ENCODE measurements at places on chromosomes 4 and X.

DNA sequence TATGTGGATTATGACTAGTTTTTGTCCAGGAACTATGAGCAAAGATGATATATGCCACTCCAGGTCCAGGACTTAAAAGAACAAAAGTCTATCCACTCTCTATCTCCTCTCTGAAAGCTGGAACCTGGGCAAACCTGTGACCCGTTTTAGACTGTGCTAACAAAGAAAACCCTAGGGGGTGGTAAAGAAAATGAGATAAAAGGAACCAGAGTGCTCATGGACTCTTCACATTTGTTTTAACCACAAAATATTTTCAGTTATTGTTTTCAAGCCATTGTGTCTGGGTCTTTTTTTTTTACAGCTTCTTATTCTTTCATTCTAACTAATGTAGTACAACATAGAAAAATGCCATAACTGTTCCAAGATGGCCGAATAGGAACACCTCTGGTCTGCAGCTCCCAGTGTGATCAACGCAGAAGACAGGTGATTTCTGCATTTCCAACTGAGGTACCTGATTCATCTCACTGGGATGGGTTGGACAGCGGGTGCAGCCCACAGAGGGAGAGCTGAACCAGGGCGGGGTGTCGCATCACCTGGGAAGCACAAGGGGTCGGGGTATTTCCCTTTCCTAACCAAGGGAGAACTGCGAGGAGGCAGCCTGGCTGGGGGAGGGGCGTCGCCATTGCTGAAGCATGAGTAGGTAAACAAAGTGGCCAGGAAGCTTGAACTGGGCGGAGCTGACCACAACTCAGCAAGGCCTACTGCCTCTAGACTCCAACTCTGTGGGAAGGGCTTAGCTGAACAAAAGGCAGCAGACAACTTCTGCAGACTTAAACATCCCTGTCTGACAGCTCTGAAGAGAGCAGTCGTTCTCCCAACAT is 45.1 kb downstream of the CHM start:
- DNase-seq, result peak; percentile 73

- DNase-seq, result no peak
Observed at GRCh38 chr4:78513411-78513975, 38.1 kb upstream of the ANXA3 start.

DNA sequence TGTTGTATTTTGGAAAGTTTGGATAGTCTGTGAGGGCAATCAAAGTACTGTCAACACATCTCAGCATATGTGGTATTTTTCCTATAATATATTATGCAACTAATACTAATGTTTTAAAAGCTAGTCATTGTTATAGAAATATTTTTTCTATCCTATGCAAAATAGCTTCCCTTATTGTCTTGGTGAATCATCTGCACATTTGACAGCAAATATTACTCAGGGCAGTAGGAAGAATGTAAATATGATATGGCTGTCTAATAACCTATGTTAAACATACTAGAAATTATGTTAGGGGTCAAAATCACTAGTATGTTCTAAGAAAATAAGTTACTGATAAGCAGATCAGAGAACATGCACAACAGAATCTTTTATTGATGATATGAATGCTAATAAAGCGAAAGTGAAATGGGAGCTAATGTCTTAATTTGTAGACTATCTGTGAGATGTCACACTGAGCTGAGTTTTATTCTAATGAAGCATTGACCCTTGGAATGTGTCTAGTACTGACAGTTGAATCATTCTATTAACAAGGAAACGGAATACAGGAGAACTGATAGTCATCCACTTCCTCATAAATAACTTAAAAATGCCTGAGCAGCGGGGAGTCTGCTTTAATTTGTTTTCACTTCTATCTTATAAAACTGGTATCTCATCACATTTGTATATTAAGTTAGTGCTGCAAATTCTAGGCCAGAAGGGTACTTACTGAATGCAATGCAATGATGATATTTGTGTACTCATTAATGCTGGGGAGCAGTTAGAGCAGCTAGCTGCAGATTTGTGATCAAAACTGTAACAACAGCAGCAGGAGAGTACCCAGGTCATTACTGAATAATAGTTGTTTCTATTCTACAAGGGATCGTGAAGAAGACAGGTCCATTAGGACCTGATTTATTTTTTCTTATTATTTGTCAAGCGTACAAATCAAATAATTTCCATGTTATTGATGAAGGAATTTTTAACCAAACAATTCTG is 440.3 kb upstream of the AADAT start:
- DNase-seq, result no peak

- DNase-seq, result no peak
Observed at GRCh38 chr4:99593781-99594641, 19.4 kb downstream of the MTTP start.

DNA sequence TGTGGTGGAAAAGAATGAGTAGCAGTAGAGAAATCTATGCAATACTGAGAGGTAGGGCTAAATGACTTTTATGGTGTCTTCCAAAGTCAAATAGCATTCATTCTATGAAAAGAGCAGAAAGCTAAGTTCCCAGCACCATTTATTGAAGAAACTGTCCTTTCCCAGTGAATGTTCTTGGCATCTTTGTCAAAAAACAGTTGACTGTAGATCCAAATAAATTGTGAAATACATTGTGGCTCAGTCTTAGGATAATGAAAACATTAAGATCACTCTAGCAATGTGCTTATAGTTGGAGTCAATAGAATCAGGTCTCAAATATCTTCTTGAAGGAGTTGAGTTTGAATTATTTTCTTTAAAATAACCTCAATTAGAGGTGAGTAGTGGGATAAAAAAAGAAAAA is 19.4 kb downstream of the AREG start:
- no peak for DNase-seq
